ENCODE measurements at places on chromosomes 7 and 10. TPM values are rescaled to one million over a fixed set of nuclear protein-coding genes. Genes with fewer than 3 reads are reported as not detected.

DNA sequence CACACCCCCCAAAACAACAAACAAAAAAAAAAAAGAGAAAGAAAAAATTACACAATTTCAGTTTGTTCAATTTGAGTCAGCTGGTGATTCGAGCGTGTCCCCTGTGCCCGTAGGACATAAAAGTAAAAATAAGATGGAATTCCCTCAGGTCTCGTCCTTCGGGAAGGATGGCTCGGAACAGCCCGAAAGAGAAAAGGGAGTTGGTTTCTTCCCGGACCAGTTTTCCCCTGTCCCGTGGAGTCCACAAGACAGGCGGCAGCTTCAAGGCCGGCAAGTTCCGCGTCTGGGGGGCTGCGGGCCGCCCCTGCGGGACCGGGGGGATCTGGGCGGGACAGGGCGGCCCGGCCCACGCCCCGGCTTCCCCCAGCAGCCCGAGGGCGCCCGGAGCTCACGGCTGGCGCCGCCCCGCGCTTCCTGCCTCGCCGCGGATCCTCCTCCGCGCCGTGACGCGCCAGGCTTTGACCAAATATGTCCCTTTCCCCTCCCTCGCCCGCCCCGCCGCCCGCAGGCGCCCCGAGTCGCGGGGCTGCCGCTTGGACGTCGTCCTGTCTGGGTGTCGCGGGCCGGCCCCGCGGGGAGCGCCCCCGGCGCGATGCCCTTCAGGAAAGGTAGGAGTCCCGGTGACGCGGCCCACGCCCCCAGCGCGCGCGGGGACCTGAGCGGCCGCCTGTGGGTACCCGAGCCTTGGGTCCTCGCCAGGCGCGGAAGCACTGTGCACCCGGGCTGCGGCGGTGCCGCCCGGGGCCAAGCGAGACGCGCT is 55.8 kb downstream of the RBM17 start:
- DNase-seq: peak; percentile 85

GRCh38 chr7:131109759-131110296 is 217.8 kb upstream of the MKLN1 start:
- DNase-seq: peak; percentile 72

GRCh38 chr10:104072786-104073185 is 12.9 kb downstream of the COL17A1 start:
- no peak for DNase-seq

GRCh38 chr10:62008946-62009345 is 107.4 kb downstream of the ARID5B start:
- DNase-seq: no peak

DNA sequence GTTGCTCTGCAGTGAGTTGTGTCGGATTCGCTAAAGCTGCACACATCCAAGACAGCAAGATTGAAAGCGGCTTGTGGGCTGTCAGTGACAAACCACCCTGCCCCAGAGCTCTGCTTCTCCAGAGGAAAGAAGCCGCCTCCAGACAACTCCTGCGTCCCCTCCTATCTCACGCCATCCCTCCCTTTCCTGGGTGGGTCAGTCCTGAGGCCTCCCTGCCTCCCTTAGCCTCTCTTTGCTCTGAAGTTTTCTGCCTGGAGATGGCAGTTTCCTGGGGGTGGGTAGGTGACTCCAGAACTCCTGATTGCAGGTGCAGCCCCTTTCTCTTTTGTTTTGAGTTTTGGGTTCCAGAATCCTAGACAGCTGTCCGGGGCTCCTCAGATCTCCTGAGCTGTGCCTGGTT is 78.7 kb downstream of the EMX2 start:
- DNase-seq: no peak

DNA sequence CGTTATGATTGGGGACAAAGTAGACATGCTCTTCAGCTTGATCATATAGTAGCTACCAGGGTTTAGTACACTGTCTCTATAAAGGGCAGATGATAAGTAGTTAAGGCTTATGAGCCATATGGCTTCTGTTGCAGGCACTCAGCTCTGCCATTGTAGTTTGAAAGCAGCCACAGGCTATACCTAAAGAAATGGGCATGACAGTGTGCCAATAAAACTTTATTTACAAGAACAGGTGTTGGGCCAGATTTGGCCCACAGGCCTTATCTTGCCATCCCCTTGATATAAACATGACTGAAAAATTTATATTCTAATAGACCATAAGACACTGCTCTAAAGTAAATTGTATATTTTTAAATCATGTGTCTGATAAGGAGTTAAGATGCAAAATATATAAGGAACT is 36.6 kb downstream of the GRK5 start:
- no peak for DNase-seq

DNA sequence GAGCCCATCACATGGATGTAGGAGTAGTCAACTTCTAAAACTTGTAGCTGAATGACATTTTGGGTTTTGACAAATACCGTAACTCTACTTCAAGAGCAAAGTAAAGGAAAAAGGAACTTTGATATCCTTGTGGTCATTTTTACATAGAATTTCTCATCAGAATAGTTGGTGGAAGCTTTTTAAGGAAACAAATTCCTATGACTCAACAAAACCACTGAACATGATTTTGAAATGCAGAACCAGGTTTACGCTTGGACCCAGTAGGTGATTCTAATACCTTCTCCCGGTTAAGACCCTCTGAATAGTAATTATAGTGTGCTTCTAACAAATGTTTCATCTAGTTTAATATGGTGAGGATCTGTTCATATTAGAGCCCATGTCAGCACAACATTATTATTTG is 307.8 kb downstream of the GPR37 start:
- no peak for DNase-seq

GRCh38 chr7:71236230-71237105 is 104.5 kb downstream of the GALNT17 start:
- no peak for DNase-seq

- DNase-seq: no peak
Measured at GRCh38 chr7:81469153-81469868, 300.5 kb downstream of the HGF start.

GRCh38 chr7:14073543-14073942 is 84.1 kb upstream of the ETV1 start:
- no peak for DNase-seq

GRCh38 chr7:72243329-72243728 is 168.8 kb downstream of the CALN1 start:
- no peak for DNase-seq

- DNase-seq: no peak
Measured at GRCh38 chr7:154931906-154932305, 71.0 kb downstream of the PAXIP1 start.

DNA sequence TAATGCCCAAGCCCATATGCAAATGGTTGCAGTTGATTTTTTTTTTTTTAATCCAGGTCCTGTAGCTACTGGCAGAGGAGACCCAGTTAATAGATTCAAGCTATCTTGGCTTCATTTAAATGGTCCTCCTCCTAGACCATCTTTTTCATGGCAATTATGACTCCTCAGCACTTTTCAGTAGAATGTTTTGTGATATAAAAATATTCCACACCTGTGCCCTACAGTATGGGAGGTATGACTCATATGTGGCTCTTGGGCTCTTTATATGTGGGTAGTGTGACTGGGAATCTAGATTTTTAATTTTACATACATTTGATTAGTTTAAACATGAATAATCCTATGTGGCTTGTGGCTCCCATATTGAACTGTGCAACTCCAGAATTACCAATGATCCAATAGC is 80.1 kb downstream of the ITGB1 start:
- no peak for DNase-seq

GRCh38 chr10:119807960-119808697 is 64.5 kb downstream of the MCMBP start:
- no peak for DNase-seq

- DNase-seq: no peak
Measured at GRCh38 chr7:44936322-44936721, 42.5 kb downstream of the MYO1G start.

DNA sequence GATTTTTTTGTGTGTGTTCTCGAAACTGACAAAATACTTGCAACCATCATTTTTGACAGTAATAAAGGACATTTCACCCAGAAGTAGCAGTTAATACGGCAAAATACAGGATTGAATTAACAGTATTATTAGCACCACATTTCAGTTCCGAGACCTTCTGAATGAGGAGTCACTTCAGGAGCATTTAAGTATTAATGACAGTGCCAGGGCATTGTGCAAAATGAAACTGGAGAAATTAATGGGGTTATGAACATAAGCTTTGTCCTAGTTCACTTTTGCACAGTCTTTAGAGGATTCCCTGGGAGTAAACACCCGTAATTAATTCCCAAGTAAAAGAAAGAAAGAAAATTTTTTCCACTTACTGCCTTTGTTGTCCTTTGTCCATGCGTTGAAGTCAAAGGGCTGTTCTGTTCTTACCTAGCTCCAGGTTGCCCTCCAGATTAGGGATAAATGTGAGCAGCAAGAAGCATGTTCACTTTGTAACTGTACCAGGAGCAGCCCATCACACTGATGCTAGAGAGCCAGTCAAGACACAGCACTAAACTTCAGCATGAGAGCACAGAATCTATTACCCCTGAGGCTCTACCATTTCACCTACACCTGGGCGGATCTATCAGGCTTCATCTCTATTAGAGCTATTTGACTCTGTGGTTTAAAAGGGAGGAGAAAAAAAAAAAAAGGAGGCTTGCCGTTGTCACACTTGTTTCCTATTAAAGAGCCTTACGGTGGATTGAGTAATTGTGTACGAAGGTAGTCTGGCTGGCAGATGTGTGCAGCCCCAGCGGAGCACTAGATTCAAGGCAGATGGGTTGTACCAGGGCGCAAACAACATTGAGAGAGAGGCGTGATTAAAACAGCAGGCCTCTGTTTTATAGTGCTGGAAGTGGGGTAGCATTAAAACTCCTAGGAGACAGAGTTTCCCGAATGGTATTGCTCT is 297.8 kb upstream of the SEMA3A start:
- DNase-seq: no peak

DNA sequence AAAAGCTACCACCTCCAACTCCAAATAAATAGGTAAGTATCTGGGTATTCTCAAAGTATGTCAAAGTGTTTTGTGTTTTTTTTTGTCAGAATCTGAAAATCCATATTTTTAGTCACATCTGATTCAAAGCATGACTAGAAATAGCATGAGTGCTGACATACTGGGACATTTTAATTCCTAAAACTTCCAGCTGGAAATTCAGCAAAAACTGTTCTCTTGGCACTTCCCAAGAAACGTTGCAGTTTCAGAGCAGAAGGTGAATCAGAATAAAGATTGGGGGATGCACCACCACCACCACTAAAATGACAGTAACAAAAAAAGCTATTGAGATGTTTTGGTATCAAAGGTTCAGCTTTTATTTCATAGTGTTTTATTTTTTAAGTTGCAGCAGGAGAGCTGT is 724.6 kb upstream of the CELF2 start:
- no peak for DNase-seq

DNA sequence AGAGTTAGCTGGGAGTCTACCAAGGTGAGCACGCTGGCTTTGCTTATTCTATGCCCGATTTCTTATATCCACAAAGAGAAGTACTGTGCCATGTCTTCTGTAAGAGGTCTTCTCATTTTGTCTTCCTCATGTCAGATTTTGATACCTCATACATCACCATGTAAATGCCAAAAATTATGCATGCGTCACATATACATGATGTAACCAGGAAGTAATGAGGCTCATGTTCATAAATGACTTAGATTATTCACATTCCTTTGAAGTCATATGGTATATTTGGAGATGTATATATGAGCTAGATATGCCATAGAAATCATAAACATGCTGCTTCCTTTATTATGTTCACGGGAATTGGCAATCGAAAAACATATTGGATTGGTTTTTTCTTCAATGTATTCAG is 97.7 kb upstream of the CELF2 start:
- no peak for DNase-seq

- DNase-seq: no peak
Measured at GRCh38 chr10:115727129-115727528, 545.9 kb downstream of the GFRA1 start.

DNA sequence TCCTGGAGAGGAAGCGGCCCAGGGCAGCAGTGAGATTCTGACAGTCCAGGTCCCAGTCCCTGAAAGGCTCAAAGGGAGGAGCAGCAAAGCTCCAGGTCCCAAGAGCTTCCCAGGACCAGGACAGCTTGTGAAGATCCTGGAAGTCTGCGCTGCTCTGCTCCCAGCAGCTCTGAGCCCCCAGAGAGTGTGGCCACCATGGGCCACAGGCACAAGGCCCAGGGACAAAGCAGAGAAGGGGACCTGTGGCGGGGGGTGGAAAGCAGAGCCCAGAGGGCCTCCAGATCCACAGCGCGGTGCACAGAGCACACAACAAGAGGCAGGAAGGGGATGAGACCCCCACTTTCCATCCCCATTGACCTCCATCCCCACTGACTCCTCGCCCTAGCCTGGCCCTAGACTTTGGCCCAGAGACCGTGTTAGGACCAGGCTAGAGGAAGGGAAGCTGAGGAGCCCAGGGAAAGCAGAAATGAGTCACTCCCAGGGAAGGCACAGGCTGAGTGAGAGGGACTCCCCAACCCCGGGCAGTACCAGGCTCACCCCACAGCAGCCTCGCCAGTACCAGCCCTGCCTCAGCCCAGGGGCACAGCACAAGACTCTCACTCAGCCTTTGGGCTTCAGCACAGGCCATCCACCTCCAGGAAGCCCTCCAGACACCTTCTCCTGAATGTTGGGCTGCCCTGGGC is 75.5 kb downstream of the GRID1 start:
- no peak for DNase-seq

GRCh38 chr7:80775482-80775881 is 137.0 kb downstream of the CD36 start:
- DNase-seq: no peak

DNA sequence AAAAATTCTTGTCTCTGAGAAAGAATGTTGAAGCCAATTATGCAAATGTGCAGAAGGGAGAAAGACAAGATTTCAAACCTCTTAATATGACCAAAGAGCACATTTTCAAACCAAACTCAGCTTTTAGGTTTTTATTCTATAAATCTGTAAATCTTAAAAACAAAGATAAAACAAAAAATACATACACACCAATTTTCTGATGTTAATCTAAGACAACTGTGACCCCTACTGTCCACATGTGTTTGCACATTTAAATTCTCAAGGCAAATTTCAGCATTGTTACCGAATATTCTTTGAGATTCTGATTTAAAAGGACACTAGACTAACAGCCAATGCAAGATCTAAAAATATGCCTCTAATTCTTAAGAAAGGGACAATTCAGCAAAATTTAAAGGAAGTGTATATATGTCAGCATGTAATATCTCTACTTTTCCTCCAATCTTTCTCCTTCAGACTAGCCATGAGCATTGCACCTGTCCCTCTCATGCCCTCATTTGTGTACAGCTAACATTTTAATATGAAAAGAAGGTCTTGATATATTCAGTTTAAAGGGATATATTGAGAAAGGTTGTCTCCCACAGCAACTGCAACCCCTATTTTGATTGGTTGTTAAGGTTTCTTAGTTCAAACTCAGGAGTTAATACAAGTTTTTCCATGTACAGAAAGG is 417.9 kb downstream of the IPMK start:
- peak; percentile 8 for DNase-seq

- peak; percentile 58 for DNase-seq
Measured at GRCh38 chr7:13990319-13990983, 985 bp upstream of the ETV1 start.

DGKI gene
- total RNA-seq: not detected

VWA2 gene
- total RNA-seq: 5.8 TPM

AEBP1 gene
- not detected for total RNA-seq

ATP5F1C gene
- total RNA-seq: 312 TPM

CABCOCO1 gene
- not detected for total RNA-seq

OR13A1 gene
- not detected for total RNA-seq

ZNF365 gene
- total RNA-seq: 4.0 TPM

TAS2R3 gene
- total RNA-seq: 3.8 TPM

TCAF2 gene
- 0.52 TPM for total RNA-seq

THSD7A gene
- 5.9 TPM for total RNA-seq

PNLIPRP1 gene
- not detected for total RNA-seq

CLDN4 gene
- total RNA-seq: 325 TPM

ENO4 gene
- total RNA-seq: 0.12 TPM

CYP2E1 gene
- 1.7 TPM for total RNA-seq

CCL24 gene
- 0.68 TPM for total RNA-seq
